Activated T-cell treated with anti-CD3 and anti-CD28 coated beads, Interleukin-2, amount 50 U/mL, for 24 hours (primary cell): ENCODE measurements at places on chromosomes 5 and 9.

- no peak for DNase-seq
Observed at GRCh38 chr9:129242191-129242941, 64.3 kb upstream of the IER5L start.

GRCh38 chr5:179228341-179229121 lies 116.7 kb downstream of the ADAMTS2 start:
- peak; percentile 20 for DNase-seq

DNA sequence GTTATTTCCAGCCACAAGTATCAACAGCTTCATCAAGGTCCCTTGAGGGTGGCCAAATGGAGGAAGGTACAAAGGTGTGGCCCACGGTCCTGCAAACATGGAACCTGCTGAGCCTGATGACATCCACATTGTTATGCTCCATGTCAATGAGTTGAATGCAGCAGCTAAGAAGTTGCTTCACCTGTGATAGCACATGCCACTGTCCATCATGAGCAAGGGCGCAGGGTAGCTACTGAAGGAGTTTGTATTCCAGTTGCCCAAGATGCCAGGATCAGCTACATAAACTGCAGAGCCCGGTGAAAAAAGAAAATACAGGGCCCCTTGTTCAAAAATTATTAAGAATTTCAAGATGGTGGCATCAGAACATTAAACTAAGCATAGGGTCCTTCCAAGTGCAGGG lies 24.2 kb downstream of the LSM11 start:
- no peak for DNase-seq

DNA sequence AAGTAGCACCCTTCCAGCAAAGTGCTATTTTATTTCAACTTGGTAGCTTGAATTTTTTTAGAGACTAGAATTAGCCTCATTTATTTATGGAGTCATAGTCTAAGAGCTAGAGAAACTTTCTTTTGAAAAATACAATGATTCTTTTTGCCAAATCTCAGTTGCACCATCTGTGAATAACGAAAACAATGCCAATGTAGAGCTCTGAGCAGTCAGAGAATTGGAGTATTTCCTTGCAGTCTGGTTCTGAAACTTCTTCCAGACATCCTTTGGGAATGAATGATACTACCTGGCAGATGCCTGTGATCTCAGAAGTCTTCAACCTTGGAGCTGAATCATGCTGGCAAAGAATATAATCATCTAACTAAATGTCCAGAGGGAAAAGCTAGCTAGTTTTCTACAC lies 511.5 kb upstream of the CYLC2 start:
- no peak for DNase-seq

DNA sequence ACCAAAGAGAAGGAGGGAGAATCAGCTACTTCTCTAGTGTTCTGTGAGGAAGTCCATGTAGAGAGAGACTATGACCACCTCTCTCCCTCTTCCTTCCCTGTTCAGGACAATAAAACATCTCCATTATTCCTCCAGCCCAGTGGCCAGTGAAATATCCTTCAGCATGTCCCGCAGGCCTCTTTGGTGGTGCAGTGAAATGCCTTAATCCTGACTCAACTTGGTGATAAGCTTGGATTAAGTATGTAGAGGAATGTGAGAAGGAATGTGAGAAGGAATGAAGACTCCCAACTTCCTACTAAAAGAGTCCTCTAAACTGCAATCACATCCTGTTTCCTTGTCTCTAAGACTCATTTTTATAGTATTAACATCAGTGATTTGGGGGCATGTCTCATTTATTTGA lies 167.3 kb downstream of the TRPM3 start:
- no peak for DNase-seq

GRCh38 chr9:97980918-97981845 lies 2.0 kb upstream of the ANP32B start:
- no peak for DNase-seq

- no peak for DNase-seq
Observed at GRCh38 chr5:169909945-169910344, 70.3 kb downstream of the INSYN2B start.

GRCh38 chr5:18720002-18720401 lies 1085.7 kb downstream of the TAF11L14 start:
- DNase-seq = no peak

GRCh38 chr5:52776116-52776515 lies 11.6 kb upstream of the ITGA1 start:
- DNase-seq = peak; percentile 32

- no peak for DNase-seq
Observed at GRCh38 chr5:43274435-43275114, 38.6 kb downstream of the HMGCS1 start.

- peak; percentile 39 for DNase-seq
Observed at GRCh38 chr5:14595189-14595588, 13.6 kb downstream of the OTULINL start.

DNA sequence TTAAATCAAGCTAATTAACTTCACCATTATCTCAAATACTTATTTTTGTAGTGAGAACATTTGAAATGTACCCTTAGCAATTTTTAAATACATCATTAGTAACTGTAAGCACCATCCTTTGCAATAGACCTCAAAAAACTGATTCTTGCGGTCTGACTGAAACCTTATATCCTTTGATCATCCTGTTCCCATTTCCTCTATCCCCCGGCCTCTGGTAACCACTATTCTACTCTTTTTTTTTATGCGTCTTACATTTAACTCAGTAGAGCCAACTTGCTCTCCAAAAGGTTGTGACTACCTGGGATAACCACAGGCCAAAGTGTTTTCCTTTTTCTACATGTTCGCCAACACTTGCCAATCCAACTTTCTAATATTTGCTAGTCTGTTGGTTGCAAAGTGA lies 106.1 kb downstream of the IRX1 start:
- no peak for DNase-seq

DNA sequence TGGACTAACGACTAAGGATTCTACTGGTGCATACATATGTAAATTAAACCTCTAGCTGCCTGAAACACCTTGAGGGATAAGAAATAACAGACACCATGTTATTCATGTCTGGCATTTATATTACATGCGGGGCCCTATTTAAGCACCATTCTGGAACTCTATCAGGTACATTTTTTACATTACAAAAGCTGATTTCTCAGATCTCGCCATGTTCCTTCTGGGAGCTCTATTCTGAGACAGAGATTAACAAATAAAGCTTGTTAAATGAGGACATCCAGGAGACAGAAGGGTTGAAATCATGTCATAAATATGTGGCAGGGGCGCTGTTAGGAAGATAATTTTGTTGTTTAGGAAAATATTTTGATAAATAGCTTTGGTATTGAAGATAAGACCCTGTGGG lies 93.4 kb upstream of the SLIT3 start:
- DNase-seq = no peak

DNA sequence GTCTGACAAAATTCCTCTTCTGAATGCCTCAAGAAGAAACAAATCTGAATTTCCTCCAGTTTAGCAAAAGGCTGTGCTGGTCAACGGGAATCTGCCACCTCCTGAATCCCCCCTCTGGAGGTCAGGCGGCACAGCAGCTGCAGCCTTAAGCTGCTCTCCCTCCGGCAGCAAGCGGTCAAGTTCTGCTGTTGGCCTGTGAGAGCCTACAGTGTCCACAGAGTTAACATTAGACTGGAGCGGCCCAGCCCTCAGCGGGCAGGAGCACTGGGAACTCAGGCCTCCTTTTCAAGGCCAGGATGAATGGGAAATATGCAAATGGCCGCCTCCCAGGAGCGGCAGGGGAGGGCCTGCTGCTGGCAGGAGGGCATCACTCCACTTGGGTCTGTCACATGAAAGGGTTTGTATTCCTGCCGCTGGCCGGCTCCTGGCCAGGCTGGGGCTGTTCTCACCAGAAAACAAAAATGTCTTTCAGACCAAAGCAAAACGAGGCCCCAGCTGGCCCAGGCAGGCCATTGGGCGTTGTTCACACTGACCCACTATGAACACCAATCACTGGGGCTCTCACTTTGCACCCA lies 8.2 kb downstream of the ACSL6 start:
- DNase-seq = no peak

DNA sequence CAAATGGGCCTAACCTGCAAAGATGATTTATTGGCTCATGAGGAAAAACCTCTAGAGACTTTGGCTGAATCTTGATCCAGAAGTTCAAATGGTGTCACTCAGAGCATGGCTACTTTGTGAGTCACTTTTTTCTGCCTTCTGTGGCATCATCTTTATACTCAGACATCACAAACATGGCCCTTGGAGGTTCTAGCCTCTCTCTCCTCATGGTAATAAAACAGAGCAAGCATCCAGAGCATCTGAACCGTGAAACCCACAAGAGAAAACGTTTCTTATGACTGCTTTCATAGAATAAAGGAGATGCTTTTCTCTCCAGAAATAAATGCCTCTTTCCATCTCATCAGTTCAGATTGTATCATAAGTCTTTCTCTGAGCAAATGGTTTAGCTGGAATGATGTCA lies 780.3 kb downstream of the KCTD16 start:
- no peak for DNase-seq

DNA sequence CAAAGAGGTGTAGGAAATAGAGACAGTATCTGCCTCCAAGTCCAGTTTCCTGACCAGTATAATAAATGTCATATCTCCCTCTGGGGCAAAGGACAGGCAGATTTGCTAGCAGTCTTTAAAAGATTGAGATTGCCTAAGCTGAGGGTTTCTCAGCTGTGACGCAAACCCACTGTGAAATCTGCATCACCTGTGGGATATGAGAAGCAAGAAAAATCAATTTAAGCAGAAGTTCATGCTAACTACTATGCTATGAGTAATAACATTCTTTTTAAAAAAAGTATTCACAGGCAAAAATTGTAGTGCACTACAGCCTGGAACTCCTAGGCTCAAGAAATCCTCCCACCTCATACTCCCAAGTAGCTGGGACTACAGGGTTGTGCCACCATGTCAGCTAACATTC lies 168.1 kb upstream of the POC5 start:
- no peak for DNase-seq

GRCh38 chr9:35898337-35898736 lies 7.7 kb upstream of the HRCT1 start:
- no peak for DNase-seq

DNA sequence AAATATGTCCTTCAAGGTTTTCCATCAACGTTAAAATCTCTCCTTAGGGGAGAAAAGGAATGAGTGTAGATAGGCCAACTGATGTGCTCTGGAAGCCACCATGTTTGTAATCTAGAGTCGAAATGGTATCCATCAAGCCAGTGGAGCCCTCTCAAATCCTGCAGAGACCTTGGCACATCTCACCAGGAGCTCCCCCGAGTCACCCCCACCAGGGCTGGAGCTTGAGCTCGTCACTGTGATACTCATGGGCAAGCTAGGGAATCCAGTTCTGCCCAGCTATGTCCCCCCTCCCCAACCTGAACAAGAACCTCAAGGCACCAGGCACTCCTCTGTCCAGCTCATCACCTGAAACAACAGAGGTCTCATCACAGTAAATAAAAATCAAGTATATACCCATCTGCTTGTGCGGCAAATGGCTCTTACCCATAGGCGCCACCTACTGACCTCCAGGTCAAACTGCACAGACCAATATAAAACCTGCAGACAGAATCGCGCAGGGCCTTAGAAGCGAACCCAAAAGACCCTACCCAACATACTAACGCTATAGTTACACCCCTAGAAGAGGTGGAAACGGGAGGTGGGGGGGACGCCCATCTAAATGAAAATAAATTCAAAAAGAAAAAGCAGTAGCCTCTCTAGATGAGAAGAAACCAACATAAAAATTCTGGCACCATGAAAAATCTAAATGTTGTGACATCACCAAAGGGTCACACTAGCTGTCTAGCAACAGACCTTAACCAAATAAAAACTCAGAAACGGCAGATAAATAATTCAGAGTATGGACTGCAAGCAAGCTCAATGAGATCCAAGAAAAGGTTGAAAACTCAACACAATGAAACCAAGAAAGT lies 75.0 kb downstream of the TTC39B start:
- DNase-seq = peak; percentile 37

- no peak for DNase-seq
Observed at GRCh38 chr5:57221049-57221568, 47.2 kb downstream of the GPBP1 start.

- DNase-seq = no peak
Observed at GRCh38 chr5:98513380-98513779, 260.1 kb upstream of the RGMB start.

DNA sequence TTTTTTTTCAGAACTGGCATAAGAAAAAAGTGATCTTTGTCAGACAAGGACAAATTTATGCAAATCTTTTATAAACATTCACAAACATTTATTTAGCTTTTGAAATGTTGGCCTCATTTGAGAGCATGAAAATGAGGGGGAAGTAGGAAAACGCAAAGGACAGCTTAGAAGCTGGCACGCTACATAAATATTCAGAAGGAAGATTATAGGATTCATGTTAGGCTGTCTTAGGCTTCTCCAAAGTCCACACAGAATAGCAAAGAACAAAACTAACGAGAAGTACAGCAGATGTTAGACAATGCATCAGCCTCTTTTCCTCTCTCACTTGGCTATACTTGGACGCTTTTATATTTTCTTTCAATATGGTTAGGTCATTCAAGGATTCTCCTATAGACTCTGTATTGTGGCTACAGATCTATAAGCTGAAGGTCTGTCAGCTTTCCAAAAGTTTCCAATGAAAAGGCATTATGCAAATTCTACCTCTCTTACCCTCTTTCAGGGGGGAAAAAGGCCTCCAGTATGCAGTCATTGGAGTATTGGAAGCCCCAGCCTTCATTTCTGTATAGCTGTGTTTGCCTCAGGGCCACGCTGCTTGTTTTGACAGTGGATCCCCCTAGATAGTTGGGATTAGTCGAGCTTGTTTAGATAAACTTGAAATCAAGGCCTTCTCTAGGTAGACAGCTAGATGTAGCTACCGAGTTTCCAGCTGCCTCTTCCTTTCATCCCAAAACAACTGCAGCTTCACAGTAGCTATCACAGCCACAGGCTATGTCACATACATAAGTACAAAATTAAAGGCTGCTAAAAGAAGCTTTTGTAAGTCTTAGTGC lies 153.0 kb downstream of the DENND1A start:
- no peak for DNase-seq

GRCh38 chr9:116628716-116629115 lies 58.4 kb upstream of the TRIM32 start:
- no peak for DNase-seq

GRCh38 chr5:32173267-32174010 lies 680 bp downstream of the GOLPH3 start:
- no peak for DNase-seq
